ENCODE measurements at places on chromosomes 5 and 9.
A peak's percentile ranks its signal among the peaks of the same experiment; 100 is the strongest.

DNA sequence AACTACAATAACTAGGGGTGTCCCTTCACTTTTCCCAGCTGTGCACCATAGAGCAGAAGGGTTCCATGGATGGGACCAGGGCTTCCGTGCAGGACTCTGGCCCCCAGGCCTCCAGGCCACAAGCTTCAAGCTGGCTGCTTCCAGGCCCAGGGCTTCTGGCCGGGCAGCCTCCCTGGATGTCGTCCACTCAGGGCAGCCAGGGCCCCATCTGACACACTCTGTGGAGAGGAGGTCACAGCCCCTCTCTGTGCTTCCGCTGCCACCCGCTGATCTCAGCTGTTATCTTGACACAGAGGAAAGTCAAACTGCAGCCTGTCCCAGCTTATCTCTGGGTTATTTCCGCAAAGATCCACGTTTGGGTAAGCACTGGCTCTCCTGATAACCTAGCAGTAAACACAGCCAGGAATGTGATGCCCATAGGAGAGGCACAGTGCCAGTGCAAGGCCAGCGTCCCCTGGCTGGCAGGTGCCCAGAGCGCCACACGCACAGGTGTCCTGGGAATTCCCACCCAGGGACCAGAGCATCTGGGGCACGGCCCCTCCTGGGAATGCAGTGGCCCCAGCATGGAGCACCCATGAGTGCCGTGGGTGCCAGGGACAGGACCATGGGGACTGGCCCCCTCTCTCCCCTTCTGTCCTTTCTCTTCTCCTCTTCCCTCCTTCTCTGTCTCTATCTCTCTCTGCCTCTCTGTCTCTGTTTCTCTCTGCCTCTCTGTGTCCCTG lies 15.6 kb upstream of the SLC6A19 start:
- no peak for DNase-seq

DNA sequence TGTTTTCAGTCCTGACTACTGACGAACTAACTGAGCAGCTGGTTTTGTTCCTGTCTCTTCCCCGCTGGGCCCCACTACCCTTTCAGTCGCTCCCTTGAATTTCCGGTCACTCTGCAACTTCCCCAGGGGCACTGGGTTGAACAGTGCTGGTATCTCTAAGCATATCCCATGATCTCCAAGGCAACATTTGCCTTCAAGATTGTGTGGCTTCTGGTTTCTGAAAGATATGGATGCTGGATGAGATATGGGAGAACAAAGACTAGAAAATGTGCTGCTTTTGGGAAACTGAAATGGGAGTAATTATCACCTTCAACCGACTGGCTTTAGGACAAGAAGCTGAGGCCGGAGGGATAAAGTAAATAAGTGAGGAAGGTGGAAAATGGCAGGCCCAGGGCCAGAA lies 258.2 kb upstream of the PIK3R1 start:
- DNase-seq, result no peak

DNA sequence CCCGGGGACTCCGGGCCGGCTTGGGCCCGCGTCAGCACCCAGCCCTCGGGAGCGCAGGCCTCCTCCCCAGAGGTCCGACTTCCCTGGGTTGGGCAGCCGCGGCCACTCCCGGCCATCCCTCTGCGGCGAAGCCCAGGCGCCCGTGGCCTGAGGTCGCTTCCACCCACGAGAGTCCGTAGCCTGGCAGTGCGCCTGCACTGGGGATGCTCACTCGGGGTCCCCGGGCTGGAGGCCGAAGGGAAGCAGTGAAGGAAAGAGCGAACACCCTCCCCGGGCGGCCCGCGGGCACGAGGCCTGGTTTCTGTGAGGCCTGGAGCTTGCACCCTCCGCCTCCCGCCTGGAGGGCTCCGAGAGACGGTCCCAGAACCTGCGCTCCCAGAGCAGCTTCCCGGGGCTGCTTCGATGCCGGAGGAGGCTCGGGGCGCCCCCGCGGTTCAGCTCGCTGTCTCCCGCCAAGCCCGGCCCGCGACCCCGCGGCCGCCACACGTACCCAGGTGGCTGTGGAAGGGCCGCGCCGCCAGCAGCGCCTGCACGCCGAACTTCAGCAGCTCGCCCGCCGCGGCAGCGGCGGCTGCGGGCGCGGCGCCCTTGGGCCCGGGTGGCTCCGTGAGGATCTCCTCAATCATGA lies 607 bp downstream of the BARX1 start:
- DNase-seq, result no peak

- DNase-seq, result no peak
Observed at GRCh38 chr9:88746029-88746742, 211.2 kb downstream of the NXNL2 start.

GRCh38 chr5:10452768-10453331 lies 11.2 kb downstream of the ROPN1L start:
- DNase-seq, result no peak

DNA sequence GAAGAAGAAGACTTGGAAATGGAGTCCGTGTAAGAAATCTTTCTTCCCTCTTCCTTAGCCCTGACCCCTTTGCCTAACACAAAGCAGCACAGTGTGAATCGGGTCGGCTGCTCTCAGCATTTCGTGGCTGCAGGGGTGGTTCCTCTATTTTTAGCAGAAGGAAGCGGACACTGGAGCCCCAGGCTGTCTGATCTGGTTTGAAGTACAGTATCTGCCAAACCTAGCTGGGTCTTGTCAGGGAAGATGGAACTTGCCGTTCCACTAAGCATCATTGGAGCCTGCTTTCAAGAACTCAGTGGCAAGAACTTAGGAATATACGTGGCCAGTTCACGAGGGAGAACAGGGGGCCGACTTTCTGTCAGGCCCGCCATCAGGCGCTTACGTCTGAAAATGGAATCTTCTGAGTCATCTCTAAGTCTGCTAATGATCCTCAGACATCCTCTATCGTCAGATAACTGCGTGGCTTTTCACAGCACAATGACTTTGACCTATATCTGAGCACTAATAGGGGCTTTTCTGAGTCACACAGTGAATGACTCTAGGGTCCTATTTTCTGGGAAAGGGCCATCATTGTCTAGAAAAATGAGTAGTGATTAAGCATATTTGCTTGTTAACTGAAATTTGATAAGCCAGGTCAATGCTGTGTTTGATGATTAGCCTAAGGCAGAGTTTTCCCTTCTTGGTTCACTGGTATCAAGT lies 43.3 kb upstream of the NCS1 start:
- peak; percentile 43 for DNase-seq

DNA sequence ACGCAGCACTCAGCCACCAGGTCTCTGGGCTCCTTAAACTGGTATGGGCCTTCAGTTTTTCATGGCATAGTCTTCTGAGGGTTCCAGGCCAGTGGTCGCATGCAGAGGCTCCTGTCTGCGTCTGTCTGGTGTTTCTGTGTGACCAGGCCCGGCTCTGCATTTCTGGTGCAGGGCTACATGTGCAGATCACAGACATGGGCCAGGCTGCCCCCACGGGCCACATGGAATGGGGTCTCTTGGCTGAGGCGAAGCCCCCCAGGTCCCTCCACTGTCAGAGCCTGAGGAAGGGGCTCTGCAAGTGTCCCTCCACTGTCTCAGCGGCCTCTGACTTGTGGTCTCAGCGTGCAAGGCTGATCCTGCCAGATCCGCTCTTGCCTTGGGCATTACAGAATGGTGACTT lies 15.6 kb upstream of the CARD19 start:
- no peak for DNase-seq

- DNase-seq, result peak; percentile 3
Observed at GRCh38 chr5:65076251-65076869, 307.6 kb downstream of the CWC27 start.

- DNase-seq, result no peak
Observed at GRCh38 chr9:37994639-37995347, 74.2 kb downstream of the SHB start.

DNA sequence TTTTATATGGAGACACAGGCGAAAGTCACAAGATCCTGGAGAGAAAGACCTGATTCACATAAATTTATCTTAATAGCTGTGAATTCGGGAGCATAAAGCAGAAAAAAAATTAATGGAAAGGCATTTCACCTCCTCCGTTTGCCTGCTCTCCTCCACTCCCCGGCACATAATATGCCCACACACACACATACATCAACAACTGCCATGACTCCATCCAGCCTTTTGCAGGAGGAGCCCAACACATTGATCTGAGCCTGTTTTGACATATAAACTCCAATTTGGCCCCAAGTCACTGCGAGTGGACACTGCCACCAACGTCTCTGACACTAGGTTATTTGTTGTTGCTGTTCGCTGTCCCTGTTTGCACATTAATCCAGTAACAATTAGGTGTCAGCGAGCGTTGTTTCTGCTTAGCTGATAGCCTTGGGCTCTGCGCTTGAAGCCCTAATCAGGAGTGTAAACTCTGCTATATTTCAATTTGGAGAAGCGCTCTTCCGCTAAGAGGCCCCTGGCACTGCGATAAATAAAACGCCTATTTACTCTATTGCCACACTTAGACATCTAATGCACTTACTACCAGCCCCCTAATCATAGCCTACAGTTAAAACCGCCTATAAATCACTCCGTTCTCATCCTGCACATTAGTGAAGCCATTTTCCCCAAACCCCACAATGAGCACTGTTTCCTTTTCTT lies 195.8 kb upstream of the TBCA start:
- no peak for DNase-seq

DNA sequence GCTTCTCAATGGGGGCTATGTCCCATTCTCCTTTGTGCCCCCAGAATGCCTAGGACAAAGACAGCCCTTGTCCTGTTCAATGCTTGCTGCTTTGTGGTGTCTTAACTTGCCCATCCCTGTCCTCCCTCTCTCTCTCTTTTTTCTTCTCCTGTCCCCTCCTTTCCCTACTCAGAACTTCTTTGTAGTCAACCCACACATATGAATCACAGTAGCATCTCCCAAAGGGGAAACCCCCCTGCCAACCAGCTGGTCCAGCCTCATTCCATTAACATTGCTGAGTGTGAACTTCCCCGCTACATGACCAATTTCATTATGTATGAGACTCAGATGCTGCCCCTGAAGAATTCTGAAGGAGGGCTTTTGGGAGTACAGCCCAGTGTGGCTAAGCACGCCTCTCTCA lies 408.3 kb downstream of the ENC1 start:
- DNase-seq, result no peak

DNA sequence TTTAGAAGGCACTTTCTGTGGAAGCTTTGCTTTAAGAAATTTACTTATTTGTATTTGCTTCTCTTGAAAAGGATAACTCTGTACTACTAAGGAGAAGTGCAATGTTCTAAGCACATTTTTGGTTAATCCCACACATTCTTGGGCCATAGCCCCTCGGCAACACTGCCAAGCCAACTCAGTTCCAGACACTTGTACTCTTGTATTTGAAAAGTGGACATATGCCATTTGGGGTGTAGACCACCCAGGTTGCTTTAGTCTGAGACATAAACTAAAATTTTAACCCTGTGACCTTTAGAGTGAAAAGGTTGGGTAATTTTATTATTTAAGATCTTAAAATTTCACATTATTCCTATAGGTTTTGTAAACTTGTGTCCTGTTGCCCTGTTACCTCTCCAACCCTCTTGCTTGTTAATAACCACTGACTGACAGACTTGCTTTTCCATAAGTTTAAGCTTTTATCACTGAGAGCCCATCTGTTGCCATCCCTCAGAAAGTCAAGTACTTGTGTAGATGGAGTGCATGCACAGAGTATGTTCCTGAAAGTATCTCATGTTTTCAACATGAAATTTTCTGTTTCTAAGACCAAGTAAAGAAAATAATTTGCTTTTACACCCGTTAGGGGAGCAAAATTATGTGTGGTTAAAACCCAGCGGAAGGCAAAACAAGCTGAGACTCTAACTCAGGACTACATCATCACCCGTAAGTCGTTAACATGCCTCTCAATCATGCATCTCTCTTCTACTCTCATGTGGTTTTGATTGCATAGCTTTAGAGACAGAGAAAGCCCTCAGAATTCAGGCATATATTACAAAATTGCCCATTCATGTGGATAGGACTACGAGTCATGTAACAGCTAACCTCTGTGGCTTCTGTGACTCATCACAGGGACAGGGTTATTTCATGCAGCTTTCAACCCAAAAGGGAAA lies 117.3 kb downstream of the GDNF start:
- DNase-seq, result no peak

DNA sequence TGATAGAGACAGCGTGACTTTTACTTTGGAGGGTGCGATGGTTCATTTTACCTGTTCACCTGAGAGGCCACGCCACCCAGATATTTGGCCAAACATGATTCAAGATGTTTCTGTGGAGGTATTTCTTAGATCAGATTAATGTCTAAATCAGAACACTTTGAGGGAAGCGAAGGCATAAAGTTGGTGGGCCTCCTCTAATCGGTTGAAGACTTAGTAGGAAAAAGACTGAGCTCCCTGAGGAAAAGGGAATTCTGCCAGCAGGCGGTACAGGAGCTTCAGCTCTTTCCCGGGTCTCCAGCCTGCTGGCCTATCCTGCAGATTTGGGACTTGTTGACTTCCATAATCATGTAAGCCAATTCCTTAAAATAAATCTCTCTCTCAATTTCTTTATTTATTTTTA lies 7.0 kb upstream of the LAMC3 start:
- no peak for DNase-seq

DNA sequence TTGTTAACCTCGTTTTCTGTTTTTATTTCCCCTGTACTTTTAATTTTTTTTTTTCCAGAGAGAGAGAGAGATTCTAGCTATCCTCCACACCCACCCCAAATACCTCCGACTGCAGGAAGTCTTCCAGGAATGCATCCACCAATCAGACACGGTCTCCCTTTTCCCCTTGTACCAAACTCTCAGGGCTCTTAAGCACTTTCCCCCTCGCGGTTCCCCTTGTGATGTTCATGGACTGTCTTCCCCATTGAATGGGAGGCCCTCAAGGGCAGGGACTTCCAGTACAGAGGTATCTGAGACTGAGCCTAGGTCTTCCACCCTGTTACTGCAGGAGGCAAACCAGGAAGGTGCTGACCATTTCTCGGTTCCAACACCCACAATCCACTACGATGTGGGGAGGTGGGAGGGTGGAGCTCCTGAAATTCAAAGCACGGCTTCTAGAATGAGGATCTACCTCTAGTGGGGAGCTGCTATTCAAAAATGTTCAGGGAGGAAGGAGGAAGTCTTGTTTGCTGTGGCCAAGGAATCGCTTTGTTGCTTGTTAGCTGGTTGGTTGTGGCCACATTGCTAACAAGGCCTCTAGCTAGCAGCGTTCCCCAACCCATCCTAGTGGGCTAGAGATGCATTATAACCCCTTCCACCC lies 37.5 kb upstream of the PTGS1 start:
- no peak for DNase-seq

- DNase-seq, result no peak
Observed at GRCh38 chr9:137014776-137015539, 13.1 kb downstream of the ABCA2 start.

DNA sequence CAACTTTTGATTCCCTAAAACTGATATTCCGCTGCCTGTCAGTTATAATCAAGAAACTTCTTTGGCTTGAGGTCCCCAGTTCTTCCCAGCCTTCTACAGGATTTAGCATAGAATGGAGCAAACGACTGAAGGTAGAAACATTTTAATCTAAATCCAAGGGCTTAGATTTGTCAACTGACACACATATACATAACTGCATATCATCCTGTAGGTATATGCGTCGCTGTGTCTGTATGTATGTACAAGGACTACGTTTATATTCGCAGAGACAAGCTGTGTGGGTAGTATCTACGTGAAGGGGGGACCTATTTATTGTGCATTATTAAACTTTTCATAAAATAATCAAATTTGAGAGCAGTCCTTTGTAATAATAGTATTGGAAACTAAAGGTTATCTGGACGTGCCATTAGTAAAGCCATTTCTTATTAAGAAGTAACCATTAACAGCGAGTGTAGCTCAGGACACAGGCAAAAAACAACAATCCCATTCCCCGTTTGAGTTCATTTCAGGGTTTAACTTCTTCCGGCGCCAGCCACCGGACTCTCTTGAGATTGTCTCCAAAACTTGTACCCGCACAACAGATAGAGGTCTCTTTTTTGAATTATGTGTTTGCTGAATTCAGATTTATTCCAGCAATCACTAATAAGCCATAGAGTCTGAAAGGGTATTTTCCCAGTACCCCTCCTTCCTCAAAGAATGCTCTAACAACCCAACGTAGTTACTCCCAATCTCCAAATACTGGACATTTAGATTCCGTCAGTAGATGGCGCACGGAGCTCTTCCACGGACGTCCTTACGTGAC lies 2.1 kb upstream of the MLLT3 start:
- DNase-seq, result peak; percentile 16
